Central memory CD8-positive, alpha-beta T cell (primary cell): ENCODE measurements at places on chromosomes 1 and 21.

GRCh38 chr21:46307625-46308024 is 16.0 kb downstream of the C21orf58 start:
- no peak overlapping the region for H3K27ac ChIP-seq
- no peaks in the 10 kb centered on the region for H3K36me3 ChIP-seq
- H3K4me3 ChIP-seq, result no peak overlapping the region
- DNase-seq, result no peak
- no peaks in the 10 kb centered on the region for H3K4me1 ChIP-seq

GRCh38 chr1:237858992-237859391 is 31.7 kb downstream of the ZP4 start:
- H3K4me1 ChIP-seq, result no peaks in the 10 kb centered on the region
- no peaks in the 10 kb centered on the region for H3K27me3 ChIP-seq
- DNase-seq, result no peak
- H3K36me3 ChIP-seq, result no peaks in the 10 kb centered on the region
- no peak overlapping the region for H3K4me3 ChIP-seq

DNA sequence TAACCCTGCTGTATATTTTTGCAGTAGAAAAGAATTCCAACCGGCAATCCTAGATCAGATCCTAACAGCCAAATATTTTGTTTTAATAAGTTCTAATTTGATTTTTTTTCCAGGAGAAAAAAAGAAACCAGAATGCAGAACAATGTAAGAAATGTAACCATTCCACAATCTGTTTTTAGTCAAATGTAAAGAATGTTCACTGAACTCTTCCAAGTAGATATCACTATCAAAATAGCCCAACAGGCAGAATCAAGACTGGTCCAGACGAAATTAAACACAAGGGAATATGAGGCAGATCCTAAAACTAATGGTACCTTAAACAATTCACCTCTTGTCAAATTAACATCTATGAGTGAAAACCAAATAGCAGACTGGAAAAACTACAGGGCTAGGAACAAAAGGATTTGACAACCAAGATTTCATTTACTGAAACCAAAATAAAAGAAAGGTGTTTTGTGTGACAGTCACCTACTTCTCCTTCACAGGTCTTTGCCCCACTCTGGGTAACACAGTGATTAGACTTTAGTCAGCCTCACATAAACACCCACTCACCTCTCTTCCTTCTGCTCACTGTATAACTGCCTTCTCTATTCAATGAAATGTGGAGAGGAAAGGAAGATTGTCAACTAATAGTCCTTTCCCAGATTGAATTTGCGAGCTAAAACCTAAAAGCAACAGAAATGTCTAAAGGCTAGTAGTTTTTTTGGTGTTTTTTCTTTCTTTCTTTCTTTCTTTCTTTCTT is 137.9 kb downstream of the FAF1 start:
- H3K27ac ChIP-seq, result no peak overlapping the region
- no peaks in the 10 kb centered on the region for H3K36me3 ChIP-seq
- H3K4me1 ChIP-seq, result peaks cover 8% of the 10 kb centered on the region
- no peak for DNase-seq

GRCh38 chr21:15686506-15686905 is 43.3 kb upstream of the USP25 start:
- no peaks in the 10 kb centered on the region for H3K36me3 ChIP-seq
- no peak overlapping the region for H3K4me3 ChIP-seq
- peaks cover 19% of the 10 kb centered on the region for H3K4me1 ChIP-seq
- no peak for DNase-seq
- H3K27me3 ChIP-seq, result no peaks in the 10 kb centered on the region
- H3K27ac ChIP-seq, result no peak overlapping the region

- peaks cover 9% of the 10 kb centered on the region for H3K27me3 ChIP-seq
- H3K4me3 ChIP-seq, result no peak overlapping the region
- DNase-seq, result no peak
- no peaks in the 10 kb centered on the region for H3K4me1 ChIP-seq
- peaks cover 2% of the 10 kb centered on the region for H3K36me3 ChIP-seq
These were observed 52.2 kb downstream of the MAP3K7CL start for GRCh38 chr21:29182691-29183092.

DNA sequence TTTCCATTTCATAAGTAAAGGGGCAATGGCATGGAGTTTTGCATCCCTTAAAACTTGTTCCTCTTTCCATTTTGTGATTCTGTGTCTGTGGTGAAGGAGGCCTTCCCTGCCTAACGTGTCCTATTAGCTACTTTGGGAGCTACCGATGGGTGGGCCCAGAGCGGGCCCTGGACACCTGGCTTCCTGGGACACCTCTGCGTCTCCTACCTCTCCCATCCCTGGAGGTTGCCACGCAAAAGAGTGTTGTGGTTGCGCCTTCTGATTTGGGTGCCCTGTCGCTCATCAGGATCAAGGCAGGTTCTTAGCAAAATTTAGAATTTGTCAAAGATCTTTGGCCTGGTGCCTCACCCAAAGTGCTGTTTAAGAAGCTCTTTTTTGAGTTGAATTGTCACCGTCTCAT is 116.4 kb upstream of the CACNA1E start:
- H3K27me3 ChIP-seq, result no peaks in the 10 kb centered on the region
- no peaks in the 10 kb centered on the region for H3K4me1 ChIP-seq
- no peak overlapping the region for H3K27ac ChIP-seq
- no peak overlapping the region for H3K4me3 ChIP-seq
- no peak for DNase-seq

GRCh38 chr1:61491497-61491896 is 233.4 kb downstream of the TM2D1 start:
- H3K4me3 ChIP-seq, result no peak overlapping the region
- no peaks in the 10 kb centered on the region for H3K4me1 ChIP-seq
- DNase-seq, result no peak
- H3K27me3 ChIP-seq, result no peaks in the 10 kb centered on the region
- H3K36me3 ChIP-seq, result no peaks in the 10 kb centered on the region

DNA sequence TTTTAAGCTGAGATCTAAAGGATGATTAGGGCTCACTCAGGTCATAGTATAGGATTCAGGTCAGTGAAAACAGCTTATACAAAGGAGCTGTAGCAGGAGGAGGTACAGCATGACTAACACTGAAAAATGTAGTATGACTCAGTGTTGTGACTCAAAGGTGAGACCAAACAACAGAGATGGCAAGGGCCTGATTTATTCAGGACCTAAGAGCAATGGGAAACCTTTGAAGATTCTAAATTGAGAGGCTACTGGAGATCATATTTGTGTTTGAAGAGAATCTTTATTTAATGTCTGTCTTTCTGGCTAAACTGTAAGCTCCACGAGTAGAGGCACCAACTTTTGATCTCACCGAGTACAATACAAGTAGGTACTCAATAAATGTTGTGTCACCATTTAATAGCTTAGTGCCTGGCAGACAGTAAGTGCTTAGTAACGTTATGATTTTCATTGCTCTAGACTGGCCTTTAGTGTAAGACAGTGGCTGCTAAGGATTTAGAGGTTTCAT is 43.5 kb downstream of the PRKAA2 start:
- H3K36me3 ChIP-seq, result no peaks in the 10 kb centered on the region
- no peak for DNase-seq
- no peak overlapping the region for H3K27ac ChIP-seq
- H3K4me1 ChIP-seq, result no peaks in the 10 kb centered on the region
- H3K4me3 ChIP-seq, result no peak overlapping the region
- H3K27me3 ChIP-seq, result no peaks in the 10 kb centered on the region

DNA sequence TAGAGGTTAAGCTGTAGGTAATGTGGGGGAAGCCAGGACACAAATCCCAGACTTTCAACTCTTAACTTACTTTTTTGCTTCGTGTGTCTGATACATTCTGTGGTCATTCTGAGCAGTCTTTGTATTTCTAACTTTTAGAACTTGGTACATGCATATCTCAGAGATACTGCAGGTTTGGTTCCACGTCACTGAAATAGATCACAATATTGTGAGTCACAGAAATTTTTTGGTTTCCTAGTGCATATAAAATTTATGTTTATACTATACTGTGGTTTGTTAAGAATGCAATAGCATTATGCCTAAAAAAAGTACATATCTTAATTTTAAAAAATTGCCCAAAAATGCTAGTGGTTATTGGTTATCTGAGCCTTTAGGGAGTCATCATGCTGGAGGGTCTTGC is 3.2 kb downstream of the URB2 start:
- no peak overlapping the region for H3K4me3 ChIP-seq
- H3K4me1 ChIP-seq, result peaks cover 32% of the 10 kb centered on the region
- H3K27ac ChIP-seq, result no peak overlapping the region
- peaks cover 14% of the 10 kb centered on the region for H3K36me3 ChIP-seq

- H3K4me1 ChIP-seq, result no peaks in the 10 kb centered on the region
- H3K4me3 ChIP-seq, result no peak overlapping the region
- H3K27ac ChIP-seq, result no peak overlapping the region
- H3K36me3 ChIP-seq, result no peaks in the 10 kb centered on the region
These were observed 223.2 kb downstream of the FOXD2 start for GRCh38 chr1:47661040-47661439.

DNA sequence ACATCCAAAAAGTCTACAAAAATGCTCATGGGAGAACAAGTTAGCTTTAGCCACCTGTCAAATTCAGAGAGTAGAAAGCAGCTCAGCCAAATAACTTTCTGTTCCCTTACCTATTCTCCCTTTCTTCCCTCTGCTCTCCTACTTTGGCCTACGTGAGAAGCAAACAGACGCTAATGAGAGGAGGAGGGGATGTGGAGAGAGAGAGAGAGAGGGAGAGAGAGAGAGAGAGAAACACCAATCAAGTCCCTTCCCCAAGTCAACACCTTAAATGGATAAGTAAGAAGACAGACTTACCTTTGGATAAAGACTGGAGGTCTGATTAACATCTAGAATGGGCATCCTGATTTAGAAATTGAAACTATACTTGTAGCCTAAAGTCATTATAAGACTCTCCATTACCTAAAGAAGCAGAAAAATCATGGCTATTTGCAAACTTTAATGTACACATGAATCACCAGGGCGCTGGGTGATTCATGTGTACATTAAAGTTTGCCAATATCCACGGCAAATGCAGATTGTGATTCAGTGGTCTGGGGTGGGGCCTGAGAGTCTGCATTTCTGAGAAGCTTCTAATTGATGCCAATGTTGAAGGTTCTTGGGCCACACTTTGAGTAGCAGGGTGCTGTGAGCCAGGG is 13.1 kb upstream of the DUSP12 start:
- no peak overlapping the region for H3K4me3 ChIP-seq
- H3K27me3 ChIP-seq, result no peaks in the 10 kb centered on the region
- H3K27ac ChIP-seq, result no peak overlapping the region
- H3K4me1 ChIP-seq, result peaks cover 51% of the 10 kb centered on the region
- no peaks in the 10 kb centered on the region for H3K36me3 ChIP-seq

- H3K4me1 ChIP-seq, result peaks cover 17% of the 10 kb centered on the region
- no peaks in the 10 kb centered on the region for H3K36me3 ChIP-seq
- DNase-seq, result no peak
- no peaks in the 10 kb centered on the region for H3K27me3 ChIP-seq
These were observed 10.9 kb upstream of the CD101 start for GRCh38 chr1:116990612-116991151.

GRCh38 chr1:17200756-17201155 is 4.2 kb upstream of the PADI1 start:
- DNase-seq, result no peak
- H3K36me3 ChIP-seq, result no peaks in the 10 kb centered on the region
- H3K4me1 ChIP-seq, result peaks cover 14% of the 10 kb centered on the region
- no peak overlapping the region for H3K27ac ChIP-seq
- no peak overlapping the region for H3K4me3 ChIP-seq
- peaks cover 41% of the 10 kb centered on the region for H3K27me3 ChIP-seq

DNA sequence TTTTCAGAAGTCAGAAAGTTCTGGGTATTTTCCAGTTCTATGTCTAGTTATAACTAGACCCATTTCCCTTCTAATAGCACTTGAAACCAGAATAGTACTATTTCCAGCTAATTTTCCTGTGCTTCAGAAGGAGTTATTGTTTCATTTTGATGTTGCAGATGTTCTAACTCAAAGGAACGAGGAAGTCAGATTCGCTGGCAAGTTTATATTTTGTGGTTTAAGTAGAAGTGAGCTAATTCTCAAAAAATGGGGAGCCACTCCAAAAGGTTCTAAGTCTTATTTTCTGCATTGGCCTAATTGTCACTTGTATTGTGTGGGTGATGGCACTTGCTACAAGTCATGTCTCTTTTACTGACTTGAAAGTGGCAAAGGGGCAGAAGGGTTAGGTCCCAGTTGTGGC is 18.1 kb downstream of the CCDC185 start:
- H3K4me1 ChIP-seq, result no peaks in the 10 kb centered on the region
- DNase-seq, result no peak
- no peak overlapping the region for H3K27ac ChIP-seq
- peaks cover 43% of the 10 kb centered on the region for H3K27me3 ChIP-seq
- no peak overlapping the region for H3K4me3 ChIP-seq
- no peaks in the 10 kb centered on the region for H3K36me3 ChIP-seq

GRCh38 chr21:41508415-41509144 is 622 bp upstream of the TMPRSS2 start:
- H3K4me3 ChIP-seq, result no peak overlapping the region
- no peaks in the 10 kb centered on the region for H3K36me3 ChIP-seq
- H3K27me3 ChIP-seq, result peaks cover 66% of the 10 kb centered on the region
- no peaks in the 10 kb centered on the region for H3K4me1 ChIP-seq
- no peak overlapping the region for H3K27ac ChIP-seq

- no peak for DNase-seq
- H3K4me1 ChIP-seq, result peaks cover 21% of the 10 kb centered on the region
- H3K36me3 ChIP-seq, result peaks cover 49% of the 10 kb centered on the region
These were observed 78.2 kb downstream of the SKI start for GRCh38 chr1:2306151-2306978.

DNA sequence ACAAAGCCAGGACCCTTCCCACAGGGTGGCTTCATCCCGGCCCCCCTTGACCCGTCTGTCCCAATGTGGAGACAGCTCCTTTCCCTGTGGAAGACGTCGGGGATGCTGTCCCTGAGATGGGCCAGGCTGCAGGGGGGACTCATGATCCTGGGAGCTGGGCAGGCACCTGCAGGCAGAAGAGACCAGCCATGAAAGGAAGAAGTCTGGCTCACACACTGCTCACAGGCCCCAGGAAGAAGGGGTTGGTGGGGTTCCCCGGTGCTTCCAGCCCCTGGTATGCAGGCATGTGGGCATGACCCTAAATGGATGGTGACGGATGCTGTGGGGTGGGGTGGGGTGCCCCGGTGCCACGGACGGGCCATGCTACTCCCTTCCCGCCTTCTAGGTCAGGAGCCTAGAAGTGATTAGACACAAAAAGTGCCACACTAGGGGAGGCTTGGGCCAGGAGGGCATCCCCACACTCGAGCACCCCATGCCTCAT is 8.3 kb downstream of the ACTRT2 start:
- no peaks in the 10 kb centered on the region for H3K36me3 ChIP-seq
- no peak overlapping the region for H3K27ac ChIP-seq
- H3K27me3 ChIP-seq, result no peaks in the 10 kb centered on the region
- peaks cover 15% of the 10 kb centered on the region for H3K4me1 ChIP-seq
- H3K4me3 ChIP-seq, result no peak overlapping the region
- no peak for DNase-seq

- no peaks in the 10 kb centered on the region for H3K4me1 ChIP-seq
- no peak overlapping the region for H3K27ac ChIP-seq
- H3K36me3 ChIP-seq, result peaks cover 43% of the 10 kb centered on the region
- H3K27me3 ChIP-seq, result no peaks in the 10 kb centered on the region
These were observed 12.3 kb downstream of the DDX20 start for GRCh38 chr1:111768023-111768422.
